Activated naive CD8-positive, alpha-beta T cell treated with anti-CD3 and anti-CD28 coated beads for 36 hours (primary cell): ENCODE measurements at places on chromosomes 12 and 14. TPM values are rescaled to one million over a fixed set of nuclear protein-coding genes. Genes with fewer than 3 reads are reported as not detected.

LRRC23 gene
- total RNA-seq = 4.1 TPM

NELL2 gene
- total RNA-seq = 134 TPM

DNA sequence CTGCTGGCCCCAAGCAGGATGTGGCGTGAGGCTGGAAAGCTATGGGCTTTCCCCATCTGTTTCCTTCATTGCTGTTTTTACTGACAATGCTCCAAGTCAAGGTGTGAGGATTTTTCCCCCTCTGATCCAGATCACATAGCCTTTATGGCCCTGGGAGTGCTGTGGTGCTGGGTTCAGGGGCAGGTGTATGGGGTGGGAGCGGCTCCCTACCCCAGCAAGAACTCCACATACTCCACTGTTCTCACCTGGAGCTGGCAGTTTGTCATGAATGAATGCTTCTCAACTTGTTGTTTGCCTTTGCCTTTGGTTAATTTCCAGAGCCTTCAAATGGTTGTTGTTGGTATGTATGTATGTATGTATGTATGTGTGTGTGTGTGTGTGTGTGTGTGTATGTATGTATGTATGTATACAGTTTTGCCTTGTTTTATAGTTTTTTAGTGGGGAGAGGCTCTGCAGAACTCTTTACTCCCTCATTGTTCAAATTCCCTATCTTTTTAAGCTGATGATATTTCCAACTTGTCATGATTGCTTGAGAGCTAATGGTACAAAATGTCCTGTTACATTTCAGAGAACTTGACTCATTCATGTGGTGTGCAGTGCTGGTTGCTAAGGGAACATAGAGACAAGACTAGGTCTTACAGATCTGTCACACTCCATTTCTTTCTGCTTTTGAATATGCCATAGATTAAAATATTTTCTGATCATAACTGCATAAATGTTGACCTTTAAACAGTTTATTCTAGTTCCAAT is 36.6 kb upstream of the ASPG start:
- DNase-seq = no peak

DNA sequence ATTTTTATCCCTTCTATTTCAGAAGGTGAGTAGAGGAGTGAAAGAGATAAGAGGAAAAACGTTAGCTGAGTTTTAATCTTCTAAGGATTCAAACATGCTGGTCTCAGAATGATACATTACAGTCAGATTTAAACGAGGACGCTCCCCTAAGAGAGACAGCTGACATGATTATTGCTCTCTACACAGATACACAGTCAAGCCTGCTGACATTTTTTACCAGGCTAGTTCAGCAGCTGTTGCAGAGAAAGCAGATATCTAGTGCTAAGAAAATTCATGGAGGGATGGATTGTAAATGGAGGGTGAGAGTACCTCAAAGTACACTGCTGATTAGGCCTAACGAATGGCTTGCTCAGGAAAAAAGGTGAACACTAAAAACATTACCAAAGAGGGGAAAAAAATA is 31.9 kb upstream of the SOS2 start:
- DNase-seq = no peak

GRCh38 chr12:115364921-115365320 is 680.9 kb upstream of the TBX3 start:
- no peak for DNase-seq

DNA sequence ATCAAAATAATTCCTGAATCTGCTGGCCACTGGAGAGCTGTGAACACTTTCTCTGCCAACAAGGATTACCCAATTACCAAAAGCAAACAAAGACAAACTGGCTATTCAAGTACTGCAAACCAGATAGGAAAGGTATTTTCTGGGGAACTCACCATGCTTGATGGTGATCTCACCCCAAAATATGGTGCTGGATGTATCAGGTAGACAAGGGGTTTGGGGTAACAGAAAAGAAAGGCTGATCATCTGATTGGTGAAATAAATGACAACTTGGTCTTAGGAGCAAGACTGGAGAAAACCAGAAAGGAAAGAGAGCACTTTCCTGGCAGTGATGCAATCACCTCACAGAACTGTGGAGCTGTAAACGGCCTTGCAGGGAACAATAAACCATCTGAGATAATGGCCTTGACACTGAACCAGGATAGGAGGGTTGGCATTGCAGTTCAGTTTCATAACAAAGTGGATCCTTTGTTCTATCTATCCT is 31.0 kb upstream of the NPFF start:
- DNase-seq = no peak

DNA sequence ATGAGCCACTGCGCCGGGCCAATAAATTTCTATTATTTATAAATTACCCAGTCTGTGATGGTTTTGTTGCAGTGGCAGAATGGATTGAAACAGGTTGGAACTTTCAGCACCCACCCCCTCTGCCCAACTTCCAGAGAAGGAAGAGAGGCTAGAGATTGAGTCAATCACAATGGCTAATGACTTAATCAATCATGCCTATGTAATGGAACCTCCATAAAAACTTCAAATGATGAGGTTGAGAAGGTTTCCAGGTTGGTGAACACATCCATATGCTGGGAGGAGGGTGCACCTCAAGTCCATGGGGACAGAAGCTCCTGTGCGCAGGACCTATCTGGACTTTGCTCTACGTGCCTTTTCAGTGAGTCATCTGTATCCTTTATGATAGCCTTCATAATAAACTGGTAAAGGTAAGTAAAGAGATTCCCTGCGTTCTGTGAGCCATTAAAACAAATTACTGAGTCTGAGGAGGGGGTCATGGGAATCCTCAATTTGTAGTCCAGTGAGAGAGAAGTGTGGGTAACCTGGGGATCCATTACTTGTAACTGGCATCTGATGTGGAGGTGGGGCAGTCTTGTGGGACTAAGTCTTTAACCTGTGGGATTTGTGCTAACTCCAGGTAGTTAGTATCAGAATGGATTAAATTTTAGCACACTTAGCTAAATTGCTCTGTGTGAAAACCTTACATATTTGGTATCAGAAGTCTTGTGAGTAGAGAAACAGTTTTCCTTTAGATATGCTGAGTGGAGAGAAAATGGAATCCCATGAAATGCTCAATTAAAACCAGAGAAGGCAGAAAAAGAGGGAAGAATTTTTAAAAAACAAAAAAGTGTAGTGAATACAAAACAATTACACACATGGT is 11.7 kb upstream of the NGDN start:
- DNase-seq = no peak

- no peak for DNase-seq
These were observed 78.7 kb downstream of the TXNDC16 start for GRCh38 chr14:52473557-52473956.
